ENCODE measurements at places on chromosomes 11 and 22.

GRCh38 chr11:27055065-27055682 lies 14.6 kb downstream of the BBOX1 start:
- no peak for DNase-seq

DNA sequence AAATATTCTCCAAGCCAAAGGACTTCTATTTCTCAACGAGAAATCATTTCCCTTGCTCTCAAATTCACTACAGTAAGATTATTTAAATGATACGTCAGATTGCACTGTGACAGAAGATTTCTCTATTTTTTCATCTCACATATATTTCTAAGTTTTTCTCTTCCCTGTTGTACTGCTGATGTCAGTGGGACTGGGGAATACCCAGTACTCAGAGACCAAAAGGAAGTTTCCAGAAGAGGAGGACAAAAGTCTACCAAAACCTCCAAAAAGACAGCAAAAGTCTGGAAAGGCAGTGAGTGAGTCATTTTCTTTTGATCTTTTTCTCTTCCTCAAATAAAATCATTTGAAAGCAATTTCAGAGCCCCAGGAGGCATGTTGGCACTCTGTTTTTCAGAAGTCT lies 149.8 kb upstream of the PITPNB start:
- DNase-seq = no peak

GRCh38 chr11:95652002-95652472 lies 137.5 kb downstream of the FAM76B start:
- no peak for DNase-seq

GRCh38 chr22:36332623-36333332 lies 55.0 kb downstream of the MYH9 start:
- DNase-seq = peak; percentile 87

- DNase-seq = peak; percentile 92
Observed at GRCh38 chr11:64619811-64620380, 28.9 kb downstream of the SLC22A12 start.

- DNase-seq = no peak
Observed at GRCh38 chr22:44275631-44275995, 37.1 kb downstream of the SHISAL1 start.

GRCh38 chr11:66338276-66339161 lies 2.3 kb upstream of the RIN1 start:
- DNase-seq = peak; percentile 45

DNA sequence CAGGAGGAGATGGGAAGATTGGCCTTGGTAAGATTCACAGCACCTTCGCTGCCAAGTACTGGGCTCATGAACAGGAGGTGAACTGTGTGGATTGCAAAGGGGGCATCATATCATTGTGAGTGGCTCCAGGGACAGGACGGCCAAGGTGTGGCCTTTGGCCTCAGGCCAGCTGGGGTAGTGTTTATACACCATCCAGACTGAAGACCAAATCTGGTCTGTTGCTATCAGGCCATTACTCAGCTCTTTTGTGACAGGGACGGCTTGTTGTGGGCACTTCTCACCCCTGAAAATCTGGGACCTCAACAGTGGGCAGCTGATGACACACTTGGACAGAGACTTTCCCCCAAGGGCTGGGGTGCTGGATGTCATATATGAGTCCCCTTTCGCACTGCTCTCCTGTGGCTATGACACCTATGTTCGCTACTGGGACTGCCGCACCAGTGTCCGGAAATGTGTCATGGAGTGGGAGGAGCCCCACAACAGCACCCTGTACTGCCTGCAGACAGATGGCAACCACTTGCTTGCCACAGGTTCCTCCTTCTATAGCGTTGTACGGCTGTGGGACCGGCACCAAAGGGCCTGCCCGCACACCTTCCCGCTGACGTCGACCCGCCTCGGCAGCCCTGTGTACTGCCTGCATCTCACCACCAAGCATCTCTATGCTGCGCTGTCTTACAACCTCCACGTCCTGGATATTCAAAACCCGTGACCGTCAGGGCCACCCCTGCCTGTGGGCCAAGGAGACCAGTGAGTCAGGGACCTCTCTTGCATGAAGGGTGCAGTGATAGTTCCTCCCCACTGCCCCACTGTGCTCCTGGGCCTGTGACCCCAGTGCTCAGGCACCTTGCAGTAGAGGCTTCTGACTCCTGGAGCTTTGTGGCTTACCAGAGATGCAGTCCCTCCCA lies 83.6 kb downstream of the BCR start:
- DNase-seq = peak; percentile 14

DNA sequence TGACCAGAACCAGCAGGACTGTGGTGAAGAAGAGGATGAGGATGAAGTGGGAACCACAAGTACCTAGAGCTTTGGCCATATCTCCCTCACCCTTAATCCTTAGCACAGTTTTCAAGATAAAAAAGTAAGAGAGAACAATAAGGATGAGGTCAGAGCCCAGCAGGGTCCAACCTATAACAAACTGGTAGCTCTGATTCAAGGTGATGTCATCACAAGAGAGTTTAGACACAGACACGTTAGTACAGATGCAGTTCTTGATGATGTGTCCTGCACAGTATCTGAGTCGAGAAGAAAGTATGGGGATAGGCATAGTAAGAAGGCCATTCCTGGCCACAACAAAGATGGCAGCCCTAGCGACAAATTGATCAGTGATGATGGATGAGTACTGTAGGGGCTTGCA lies 586 bp downstream of the OR56A5 start:
- no peak for DNase-seq

DNA sequence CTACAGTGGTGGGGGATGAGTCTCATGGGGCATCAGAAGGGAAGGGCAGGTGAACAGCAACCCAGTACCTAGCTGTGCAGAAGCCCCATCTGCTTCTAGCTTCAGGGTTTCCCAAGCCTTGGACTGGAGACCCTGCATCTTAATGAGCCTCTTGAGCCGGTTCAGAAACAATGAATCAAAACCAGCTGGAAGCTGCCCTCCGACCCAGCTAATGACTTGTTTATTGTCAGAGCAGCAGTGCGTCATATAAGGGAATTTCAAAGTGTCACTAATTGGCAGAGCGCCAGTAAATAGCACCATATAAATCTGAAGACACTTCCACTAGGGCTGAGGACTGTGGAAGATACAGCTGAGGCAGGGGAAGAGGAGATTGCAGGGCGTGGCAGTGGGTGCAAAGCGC lies 57.5 kb downstream of the RPUSD4 start:
- no peak for DNase-seq

DNA sequence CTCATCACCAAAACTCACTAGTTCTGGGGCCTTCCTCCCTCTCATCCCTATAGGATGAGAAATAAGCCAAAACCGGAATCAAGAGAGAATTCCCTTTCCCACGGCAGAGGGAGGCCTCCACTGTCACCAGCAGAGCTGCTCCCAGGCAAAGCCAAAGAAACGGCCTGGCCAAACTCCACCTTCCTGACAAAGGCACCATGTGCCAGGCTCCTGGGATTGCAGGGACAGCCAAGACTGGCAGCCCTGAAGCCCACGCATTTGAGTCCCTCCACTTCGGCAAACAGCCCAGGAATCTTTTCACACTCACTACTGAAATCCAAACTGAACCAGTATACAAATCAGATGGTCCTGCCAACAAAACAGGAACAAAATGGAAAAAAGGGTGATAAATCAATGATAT lies 6.1 kb downstream of the SMCO4 start:
- DNase-seq = no peak

DNA sequence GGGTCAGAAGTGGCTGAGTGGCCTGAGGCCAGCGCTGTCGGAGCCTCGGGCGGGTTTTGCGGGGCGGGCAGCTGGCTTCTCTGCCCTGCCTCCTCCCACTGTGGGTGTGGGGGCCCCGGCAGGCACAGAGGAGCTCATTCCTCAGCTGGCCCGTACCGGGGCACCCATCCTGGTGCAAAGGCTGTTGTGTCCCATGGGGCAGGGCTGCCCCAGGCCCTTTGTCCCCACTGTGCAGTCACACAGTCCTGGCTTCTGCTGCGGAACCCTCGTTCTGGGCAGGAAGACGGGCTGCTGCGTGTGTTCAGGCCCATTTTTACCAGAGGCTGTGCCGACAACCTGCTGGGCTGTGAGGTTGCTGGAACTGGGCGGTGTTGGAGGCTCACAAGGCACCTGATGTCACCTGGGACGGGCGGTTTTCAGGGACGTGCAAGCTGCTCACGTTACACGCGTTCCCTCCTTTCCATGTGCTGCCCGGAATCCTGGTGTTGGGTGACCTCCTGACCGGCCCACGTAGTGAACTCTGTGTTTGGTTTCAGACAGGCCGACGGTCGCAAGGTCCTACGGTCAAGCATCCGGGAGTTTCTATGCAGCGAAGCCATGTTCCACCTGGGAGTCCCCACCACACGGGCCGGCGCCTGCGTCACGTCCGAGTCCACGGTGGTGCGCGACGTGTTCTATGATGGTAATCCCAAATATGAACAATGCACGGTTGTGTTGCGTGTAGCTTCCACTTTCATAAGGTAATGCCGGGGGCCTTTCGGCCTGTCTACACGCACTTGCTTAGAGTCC lies 5.2 kb downstream of the SELENOO start:
- no peak for DNase-seq

GRCh38 chr22:38078046-38078840 lies 5.7 kb downstream of the SLC16A8 start:
- no peak for DNase-seq

- no peak for DNase-seq
Observed at GRCh38 chr11:117837070-117837776, 12.7 kb upstream of the FXYD2 start.

DNA sequence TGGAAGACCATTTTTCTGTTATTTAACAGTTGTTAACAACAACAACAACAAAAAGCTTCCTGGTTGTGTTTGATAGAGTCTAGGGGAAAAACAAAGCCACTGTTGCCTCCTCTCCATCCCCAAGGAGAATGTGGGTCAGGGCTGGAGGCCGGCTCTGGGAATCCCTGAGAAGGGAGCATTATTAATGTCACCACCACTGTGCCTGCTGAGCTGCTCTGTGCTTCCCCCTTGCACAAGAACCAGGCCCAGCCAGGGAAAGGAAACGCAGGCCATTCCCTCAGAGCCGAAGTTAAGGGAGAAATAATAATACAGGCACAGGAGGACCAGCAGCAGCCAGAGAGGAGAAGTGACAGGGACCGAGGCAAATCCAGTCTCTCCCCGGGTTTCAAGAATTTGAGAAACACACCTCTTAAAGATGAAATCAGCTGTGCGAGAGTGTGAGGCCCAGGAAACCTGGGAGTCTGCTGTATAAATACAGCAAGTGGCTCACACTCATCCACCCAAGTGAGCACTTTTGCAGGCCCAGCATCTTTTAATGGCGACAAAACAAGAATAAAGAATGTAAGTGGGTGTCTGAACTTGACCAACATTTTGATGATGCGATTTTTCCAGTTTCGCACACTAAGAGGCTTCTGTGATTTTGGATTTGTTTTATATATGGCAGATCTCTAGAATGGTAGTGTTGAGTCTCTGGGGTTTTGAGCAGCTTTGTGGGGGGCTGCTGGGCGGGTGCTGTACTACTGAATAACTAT lies 539.2 kb downstream of the NTM start:
- no peak for DNase-seq

GRCh38 chr22:29311464-29312217 lies 3.9 kb downstream of the RASL10A start:
- DNase-seq = peak; percentile 23

GRCh38 chr11:9607511-9607899 lies 34.0 kb downstream of the WEE1 start:
- no peak for DNase-seq

DNA sequence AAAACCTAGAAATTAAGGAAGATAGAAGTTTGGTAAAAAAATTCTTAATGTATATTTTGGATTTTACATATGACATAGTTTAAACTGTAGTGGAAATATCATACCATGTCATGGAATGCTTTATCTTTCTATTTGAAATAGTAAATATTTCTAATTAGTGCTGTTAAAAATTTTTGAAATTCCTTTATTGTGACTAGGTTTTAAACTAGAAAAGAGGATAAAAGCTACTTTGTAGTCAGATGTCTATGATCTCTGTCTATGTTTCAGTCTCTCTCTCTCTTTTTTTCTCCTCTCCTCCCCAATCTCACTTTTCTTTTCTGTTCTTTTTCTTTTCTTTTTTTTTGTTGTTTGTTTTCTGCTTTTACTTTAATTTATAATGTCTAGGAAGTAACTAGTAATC lies 226.2 kb downstream of the TMEM135 start:
- no peak for DNase-seq

DNA sequence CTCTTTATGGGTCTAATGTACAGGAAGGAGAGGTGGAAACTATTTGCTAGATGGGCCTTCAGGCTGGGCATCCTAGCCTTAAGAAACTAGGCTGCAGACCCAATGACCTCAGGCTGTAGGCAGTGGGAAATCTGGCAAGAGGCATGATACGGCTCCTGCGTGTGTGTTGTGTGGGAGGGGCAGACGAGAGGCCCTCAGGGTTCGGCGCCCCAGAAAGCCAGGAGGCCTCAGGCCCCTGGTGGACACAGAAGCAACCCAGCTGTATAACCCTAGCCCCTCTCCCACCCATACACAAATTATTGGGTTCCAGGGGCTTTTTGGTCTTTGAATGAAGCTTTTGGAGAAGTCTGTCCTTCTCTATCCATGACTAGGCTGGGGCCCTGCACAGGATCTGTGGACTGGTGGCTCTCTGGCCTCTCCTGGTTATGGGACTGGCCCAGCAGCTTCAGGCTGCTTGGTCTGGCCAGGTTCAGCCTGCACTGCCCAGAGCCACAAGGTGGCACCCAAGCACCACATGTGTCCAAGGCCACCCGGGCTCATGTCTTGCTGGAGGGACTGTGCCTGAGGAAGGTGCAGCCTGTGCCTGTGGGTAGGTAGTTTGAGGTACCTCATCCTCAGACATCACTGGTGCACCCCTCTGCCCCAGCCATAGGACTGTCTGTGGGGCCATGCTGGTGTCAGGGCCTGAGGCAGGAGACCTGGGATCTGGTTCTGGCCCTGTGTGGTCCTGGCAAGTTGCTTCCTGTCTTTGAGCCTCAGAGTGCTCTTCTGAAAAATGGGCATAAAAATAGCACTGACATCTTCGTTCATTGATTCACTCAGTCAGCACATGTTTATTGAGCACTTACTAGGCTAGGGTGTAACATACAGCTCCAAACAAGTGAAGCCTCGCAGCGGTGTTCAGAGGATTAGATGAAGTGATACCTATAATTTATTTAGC lies 87.5 kb downstream of the RRM1 start:
- peak; percentile 74 for DNase-seq

DNA sequence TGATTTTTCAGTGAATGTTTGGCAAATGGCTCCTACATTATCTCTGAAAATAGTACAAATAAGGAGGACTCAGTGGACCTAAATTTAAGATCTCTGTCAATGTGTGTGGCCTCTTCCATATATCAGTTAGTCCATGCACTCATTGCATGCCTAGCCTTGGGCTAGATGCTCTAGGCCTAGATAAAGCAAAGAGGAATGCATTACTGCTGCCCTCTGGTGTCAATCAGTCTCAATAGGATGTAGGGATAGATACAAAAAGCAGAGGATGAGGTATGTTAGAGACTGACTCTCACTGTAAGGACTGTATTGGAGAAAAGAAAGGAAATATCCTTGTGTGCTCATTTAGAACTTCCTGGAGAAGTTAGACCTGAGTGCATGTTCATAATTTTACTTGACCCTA lies 42.0 kb downstream of the MS4A2 start:
- DNase-seq = peak; percentile 87

GRCh38 chr11:85809863-85810262 lies 1.1 kb downstream of the SYTL2 start:
- DNase-seq = peak; percentile 75

DNA sequence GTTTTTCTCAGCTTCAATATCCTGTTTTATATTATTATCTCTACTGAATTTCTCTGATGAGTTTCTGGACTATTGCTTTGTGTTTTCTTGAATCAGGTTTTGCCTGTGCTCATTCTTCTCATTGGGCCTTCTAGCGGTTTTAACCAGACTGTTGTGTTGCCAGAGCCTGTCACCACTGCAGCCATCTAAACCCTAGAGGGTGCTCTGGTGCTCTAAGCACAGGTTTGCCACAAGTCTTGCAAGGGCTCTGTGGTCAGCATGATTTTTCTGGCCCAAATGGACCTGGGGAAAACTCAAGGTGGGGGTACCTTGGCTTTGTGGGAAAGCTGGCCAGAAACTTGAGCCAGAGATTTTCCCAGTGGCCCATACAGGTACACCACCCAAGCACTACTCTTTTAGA lies 52.4 kb upstream of the TYR start:
- DNase-seq = no peak

Data from NB4 (cell line).